Sigmoid colon (tissue), 7 donors: ENCODE measurements at places on chromosomes 7 and 10. TPM values are rescaled to one million over a fixed set of nuclear protein-coding genes. Genes with fewer than 3 reads are reported as not detected.

DNA sequence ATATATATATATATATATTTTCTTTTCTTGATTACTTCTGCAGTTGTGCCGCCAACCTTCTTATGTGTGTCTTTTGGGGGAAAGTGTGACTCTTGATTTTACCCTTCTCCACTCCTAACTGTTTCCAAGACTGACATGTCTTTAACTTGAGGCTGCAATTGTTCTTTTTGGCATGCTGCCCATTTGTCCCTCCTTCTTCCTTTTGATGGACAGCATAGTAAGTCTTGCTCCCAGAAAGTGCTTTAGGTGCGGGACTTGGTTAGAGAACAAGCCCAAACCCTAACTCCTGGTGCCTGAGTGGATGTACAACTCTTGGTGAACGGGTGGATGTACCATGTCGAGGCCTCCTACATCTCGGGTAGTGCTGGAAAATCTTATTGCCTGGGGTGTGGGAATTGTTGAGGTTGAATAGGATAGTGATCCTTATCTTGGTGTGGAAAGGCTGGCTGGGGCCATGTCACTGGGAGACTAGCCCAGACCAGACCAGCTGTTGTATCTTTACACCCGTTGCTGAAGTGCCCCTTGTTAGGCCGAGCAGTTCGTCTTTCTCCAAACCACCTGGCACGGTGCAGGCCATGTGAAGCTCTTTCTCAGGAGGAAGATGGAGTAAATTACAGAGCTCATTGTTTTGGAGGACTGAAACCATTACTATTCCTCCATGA lies 16.3 kb downstream of the TCF7L2 start:
- DNase-seq: peak; percentile 55

- no peak for DNase-seq
Measured at GRCh38 chr7:1700086-1700485, 30.0 kb downstream of the ELFN1 start.

DNA sequence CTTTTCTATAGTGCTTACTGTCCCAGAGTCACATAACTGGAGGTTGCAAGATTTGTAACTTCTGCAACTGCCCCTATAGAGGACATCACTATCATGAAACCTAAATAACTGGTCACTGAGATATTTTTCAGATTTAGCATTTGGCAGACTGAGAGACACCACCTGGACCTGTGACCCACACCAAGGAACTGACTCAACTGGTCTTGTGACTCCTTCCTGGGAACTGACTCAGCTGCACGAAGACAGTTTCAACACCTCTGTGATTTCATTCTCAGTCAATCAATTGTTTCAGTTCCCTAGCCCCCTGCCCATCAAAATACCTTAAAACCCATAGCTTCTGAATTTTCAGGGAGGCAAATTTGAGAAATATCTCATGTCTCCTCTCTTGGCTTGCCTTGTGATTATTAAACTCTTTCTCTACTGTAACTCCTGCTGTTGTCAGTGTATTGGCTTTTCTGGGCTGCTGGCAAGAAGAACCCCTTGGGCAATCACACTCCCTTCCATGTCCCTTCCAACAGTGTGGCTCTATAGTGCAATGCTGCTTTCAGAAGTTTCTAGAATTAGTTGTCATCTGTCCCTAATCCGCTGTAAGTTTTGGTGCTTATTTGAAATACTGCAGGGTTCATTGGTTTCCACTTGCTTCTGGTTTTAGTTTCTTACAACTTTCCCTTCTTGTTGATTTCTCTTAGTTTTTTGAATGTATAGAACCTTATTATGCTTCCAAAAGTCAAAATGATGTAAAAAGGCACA lies 127.8 kb upstream of the ADCY1 start:
- no peak for DNase-seq

DNA sequence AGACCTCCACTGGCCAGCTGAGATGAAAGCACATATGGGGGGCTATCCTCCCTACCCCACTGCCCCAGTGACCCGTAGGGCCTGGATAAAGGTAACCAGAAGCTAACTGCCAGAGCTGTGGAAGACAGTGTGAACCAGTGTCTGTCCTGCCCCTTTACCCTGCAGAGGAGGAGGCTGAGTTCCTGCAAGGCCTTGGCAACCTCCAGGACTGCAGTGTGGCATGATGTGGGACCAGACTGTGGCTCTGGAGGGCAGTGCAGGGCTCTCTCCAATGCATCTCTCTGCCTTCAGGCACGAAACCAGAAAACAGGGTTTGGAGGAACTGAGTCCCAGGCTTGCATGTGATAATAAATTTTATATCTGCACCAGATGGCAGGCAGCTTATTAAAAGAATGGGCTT lies 93.1 kb downstream of the EPC1 start:
- no peak for DNase-seq

DNA sequence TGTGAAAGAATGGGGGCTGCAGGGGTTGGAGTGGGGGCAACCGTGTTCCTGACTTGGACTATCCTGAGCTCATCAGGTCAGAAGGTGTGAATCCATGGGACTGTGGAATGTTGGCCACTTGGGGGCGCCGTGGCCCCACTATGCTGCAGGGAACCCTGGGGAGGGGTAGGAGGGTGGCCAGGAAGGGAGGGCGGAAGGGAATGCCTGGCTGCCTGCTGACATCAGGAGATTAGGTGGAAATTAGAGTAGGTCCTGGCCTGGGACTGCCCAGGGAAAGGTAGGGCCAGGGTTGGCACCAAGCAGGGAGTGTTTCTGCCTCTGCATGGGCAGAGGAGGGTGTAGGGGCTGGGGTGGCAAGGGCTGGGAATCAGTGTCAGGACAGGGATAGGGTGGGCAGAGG lies 65.8 kb upstream of the PRSS58 start:
- DNase-seq: no peak

GRCh38 chr7:39095875-39096619 lies 118.3 kb downstream of the POU6F2 start:
- no peak for DNase-seq

GRCh38 chr7:158742065-158742821 lies 37.6 kb upstream of the NCAPG2 start:
- DNase-seq: no peak

DNA sequence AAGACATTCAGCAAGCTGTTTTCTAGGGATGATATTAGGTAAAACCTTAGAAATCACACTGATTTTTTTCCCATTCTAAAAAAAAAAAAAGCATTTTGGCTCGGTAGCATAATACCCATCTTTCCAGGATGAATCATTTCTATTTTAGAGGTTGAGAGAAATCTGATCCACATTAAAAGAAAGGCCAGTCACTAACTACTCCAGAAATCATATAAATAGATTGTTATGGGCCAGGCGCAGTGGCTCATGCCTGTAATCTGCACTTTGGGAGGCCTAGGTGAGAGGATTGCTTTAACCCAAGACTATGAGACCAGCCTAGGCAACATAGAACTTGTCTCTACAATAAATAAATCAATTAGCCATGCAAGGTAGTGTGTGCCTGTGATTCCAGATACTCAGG lies 164.3 kb downstream of the BAMBI start:
- DNase-seq: no peak

DNA sequence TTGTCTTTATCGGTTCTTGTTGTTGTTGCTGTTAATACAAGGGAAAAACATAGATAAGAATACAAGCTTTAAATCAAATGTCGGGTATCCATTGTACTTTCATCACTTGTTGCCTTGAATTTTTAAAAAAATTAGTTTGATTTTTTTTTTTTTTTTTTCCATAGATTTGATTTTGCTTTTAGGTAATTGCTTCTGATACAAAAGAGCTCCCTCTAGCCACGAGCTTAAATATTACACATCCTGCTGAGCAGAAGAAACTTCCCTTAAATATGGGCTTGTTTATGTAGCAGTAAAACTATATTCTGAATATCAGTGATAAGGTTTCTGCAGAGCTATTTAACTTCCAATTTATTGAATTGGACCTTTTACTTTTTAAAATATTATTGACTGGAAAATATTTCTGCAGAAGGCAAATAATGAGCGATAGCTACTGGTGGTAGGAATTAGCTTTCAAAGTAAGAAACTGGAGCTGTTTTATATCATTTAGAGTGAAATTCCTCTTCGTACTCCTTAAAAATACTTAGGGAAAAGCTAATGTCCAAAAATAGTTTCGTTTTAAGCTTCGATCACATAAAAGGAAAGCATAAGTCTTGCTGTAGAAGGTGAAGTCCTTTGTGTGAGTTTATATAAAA lies 216.9 kb downstream of the POLR1F start:
- no peak for DNase-seq

DNA sequence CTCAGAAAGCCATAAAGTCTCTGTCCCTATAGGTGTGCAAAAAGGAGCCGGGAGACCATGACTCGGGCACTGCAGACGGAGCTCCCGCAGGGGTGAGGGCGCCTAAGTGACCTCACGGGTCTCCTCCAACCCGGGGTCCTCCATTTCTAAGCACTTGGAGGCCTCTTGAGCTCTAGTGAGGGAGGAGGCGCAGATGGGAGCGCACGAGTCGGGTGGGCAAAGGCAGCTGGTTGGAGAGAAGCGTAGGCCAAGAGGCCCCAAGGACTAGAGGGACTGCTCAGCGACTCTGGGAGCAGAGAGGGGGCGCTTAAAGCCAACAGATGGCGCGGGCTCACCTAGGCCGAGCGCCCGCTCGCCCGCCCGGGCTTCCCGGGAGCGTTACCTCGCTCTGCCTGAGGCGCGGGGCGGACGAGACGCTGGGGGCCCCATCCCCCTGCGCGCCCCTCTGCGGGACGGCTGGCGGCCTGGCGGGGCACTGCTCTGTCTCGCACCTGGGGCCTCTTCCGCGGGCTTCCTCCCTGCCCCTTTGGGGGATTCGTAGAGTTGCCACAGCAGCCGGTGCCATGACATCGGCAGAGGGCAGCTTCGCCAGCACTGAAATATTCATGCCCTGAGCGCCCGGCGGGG lies 523 bp upstream of the CDH23 start:
- DNase-seq: peak; percentile 75

GRCh38 chr7:129435414-129435829 lies 1.2 kb downstream of the STRIP2 start:
- DNase-seq: no peak

DNA sequence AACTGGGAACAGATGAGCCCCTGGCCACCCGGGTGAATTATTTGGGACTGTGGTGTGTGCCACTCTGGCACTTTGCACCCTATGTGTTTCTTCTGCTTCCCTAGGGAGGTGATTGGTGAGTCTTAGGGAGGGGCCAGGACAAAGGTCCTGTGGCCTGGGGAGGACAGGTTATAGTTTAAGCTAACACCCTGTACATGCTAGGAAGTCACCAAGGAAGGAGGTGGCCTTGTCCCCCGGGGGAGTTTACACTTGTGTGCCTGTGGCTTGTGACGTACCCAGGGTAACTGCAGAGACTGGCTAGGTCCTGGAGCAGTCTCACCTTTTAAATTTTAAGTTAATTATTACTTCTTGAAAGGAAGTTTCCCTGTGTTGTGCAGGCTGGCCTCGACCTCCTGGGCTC lies 196.2 kb downstream of the BAMBI start:
- no peak for DNase-seq

DNA sequence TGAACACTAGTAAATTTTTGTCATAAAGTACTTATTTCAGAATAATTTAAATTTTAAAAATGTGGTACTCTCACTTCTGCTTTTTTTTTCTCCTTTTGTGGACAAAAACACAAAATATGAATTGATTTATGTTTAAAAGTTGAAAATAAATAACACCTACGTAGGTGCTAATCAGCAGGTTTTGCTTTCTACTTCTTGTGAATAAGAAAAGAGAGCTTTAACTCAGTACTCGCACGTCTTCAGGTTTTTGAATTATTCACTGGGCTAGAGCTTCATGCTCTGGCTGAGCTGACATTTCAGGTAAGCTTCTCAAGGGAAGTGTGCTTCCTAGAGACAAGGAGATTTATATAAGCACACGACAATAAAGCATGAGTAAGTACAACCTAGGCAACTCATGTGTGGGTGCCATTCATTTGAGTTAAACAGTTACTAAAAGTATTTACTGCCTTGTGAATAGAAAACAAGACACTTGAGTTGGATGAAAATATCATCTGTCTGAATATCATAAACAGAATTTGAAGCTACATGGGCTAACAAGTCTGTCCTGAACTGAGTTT lies 190.0 kb upstream of the POT1 start:
- DNase-seq: no peak

- DNase-seq: no peak
Measured at GRCh38 chr10:7819121-7819460, 786 bp downstream of the TAF3 start.

DNA sequence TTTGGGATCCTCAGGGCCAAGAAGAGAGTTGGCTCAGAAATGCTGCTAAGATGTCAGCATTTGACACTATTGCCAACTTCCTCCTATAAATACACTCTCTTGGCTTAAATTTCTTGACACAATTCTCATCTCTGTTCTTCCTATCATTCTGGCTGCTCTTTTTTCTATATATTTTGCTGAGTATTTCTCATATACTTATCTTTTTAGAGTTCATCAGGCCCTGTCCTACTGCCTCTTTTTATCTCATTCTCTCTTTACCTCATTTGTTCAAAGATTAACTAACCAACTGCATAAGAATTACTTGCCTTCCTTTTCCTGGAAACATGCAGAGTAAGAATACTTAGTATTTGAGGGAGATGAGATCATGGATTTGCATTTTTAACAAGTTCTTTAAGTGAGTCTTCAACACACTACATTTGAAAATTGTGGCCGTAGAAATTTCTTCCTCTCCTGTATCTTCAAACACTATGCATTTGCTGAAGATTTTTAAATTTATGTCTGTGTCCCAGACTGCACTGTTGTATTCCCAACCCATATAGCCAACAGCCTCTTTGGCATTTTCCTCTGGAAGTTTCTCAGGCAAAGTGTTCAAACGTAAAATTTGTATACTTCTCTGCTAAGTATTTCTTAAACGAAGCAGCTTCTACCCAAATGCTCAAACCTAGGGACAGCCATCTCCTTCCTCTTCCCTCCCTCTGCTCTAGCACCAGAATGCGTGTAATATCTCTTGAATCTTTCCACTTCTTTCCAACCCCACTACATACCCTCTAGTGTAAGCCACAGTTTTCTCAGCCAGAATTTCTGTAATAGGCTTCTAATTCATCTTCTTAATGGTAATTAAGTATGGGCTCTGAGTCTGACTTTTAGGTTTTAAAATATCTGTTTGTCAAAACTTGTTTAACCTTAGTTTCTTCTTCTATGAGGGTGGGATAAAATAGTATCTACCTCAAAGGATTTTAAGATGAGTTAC lies 35.5 kb downstream of the ARL4A start:
- no peak for DNase-seq

DNA sequence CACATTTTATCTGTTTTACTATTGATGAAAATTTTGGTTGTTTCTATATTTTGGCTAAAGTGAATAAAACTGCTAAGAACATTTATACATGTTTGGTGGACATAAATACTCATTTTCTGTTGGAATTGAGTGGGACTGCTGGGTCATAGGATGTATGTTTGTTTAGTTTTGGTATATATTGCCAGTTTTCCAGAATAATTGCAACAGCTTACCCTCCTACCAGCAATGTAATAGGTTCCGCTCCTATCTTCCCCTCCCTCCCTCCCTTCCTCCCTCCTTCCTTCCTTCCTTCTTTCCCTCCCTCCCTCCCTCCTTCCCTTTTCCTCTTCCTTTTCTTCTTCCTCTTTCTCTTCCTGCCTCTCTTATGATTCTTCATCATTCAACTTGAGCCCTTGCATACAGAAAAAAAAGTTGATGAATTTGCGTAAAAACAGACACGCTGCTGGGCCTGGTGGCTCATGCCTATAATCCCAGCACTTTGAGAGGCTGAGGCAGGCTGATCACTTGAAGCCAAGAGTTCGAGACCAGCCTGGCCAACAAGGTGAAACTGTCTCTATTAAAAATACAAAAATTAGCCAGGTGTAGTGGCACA lies 23.5 kb downstream of the VKORC1L1 start:
- DNase-seq: no peak

ZP3 gene
- total RNA-seq: 1.4 TPM

NPTX2 gene
- 8.1 TPM for total RNA-seq

AMPH gene
- total RNA-seq: 4.3 TPM

MSMB gene
- total RNA-seq: not detected

ZNF804B gene
- not detected for total RNA-seq

UCMA gene
- total RNA-seq: not detected

CLDN4 gene
- 0.16 TPM for total RNA-seq

SUN3 gene
- not detected for total RNA-seq
